ENCODE measurements at places on chromosomes 11 and 22.
A peak's percentile ranks its signal among the peaks of the same experiment; 100 is the strongest.

DNA sequence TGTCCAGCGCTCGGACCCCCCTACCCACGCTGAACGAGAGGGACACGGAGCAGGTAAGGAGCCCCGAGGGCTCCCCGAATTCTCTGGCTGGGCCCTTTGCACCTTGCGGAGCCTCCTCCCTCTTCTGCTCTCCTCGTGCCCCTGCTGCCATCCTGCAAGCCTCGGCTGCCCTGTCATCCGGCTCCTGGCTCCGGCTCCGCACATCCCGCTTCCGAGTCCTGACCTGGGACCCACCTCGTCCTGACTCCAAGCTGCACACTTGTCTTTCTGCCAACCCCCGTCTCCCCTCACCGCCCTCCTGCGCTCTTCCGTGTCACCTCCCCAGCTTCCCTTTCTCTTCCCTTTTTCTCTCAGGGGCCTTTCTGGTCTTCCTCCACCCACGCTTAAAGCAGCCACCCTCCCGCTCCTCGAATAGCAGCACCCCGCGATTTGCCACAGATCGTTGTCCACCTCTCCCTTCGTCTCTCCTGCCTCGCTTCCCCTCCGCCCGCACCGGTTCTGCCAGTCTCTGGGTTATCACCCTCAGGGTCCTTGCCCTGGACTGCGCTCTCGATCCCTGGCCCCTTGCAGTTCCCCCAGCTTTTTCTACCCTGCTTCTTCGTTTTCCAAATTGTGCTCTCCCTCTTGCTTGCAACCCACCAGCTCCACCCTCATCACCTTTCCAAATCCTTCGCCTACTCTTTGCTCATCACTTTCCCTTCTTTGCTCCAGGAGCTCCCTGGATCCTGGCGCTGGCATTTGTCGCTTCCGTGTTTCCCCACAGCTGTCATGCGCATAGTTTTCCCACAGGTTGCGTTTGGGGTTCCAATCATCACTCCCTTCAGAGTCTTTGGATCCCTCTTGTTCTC, 822 bp downstream of the MARK2 start:
- no peak for DNase-seq

GRCh38 chr11:66388780-66389386, 17.3 kb upstream of the SLC29A2 start:
- DNase-seq: peak; percentile 61

DNA sequence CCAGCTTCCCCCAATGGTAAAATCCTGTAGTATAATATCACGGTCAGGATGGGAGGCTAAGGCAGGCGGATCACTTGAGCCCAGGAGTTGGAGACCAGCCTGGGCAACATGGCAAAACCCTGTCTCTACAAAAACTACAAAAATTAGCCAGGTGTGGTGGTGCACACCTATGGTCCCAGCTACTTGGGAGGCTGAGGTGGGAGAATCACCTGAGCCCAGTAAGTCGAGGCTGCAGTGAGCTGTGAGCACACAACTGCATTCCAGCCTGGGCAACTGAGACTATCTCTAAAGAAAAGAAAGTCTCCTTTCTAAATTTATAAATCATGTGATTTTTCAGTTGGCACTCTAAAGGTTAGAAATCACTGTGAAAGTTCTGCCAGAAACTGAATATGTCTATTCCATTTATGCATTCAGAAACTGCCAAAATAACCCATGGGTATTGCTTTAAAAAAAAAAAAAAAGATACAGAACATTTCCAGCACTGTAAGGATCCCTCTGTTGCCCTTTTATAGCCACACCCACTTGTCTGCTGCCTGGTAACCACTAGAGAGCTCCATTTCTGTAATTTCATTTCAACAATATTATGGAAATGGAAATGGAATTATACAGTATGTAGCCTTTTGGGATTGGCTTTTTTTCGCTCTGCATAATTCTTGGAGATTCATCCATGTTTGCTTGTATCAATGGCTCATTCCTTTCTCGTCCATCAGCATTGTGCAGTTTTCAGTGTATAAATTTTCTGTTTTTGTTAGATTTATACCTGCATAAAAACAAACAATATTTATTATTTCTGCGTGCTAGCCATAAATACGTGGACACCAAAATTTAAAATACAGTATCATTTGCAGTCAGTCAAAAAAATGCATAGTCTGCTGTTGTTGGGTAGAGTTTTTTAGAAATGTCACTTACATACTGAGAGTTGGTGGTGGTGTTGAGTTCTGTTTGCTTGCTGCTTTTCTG, 9.4 kb downstream of the CDC45 start:
- no peak for DNase-seq

GRCh38 chr11:62433141-62433903, 14.5 kb downstream of the SCGB1A1 start:
- DNase-seq: no peak

GRCh38 chr11:77154381-77155081, 26.5 kb downstream of the MYO7A start:
- peak; percentile 42 for DNase-seq

- no peak for DNase-seq
Measured at GRCh38 chr11:44088377-44088776, 7.1 kb upstream of the EXT2 start.

- DNase-seq: no peak
Measured at GRCh38 chr22:47371263-47372090, 609.0 kb downstream of the TBC1D22A start.

DNA sequence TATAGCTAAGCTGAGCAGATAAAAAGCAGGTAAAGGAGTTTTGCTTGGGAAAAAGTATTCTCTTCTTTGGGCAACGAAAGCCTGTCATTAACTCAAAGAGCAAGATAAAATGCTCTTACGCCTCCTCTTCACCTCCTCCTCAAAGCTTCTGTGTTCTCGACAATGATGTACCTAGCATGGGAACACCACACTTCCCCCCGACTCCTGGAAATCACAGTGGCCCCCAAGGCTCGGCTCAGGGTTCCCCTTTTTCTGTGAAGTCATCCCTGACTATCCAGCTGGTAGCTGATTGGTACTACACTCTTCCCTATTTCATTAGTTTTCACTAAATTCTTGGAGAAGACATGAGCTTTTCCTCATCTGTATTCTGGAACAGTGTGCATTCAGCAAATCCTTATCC, 336.1 kb downstream of the LARGE1 start:
- DNase-seq: no peak

GRCh38 chr22:28329186-28330073, 350.2 kb downstream of the TTC28 start:
- DNase-seq: no peak

Data from KG1 (cell line).